ENCODE measurements at places on chromosomes 11 and 22.

DNA sequence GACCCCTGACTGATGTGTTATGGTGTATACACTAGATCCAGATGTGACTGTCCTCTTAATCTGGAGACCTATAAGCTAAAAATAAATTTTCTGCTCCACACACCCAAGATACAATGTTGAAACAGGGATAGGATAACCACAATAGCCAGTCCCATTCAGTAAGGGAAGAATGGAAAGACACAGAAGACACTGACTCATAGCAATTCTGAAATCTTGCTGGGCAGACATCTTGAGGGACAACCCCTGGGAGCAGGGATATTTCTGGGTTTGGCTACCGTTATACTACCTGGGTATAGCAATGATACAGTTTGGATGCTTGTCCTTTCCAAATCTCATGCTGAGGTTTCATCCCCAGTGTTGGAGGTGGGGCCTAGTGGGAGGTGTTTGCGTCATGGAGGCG is 93.9 kb downstream of the BUD13 start:
- DNase-seq, result no peak

DNA sequence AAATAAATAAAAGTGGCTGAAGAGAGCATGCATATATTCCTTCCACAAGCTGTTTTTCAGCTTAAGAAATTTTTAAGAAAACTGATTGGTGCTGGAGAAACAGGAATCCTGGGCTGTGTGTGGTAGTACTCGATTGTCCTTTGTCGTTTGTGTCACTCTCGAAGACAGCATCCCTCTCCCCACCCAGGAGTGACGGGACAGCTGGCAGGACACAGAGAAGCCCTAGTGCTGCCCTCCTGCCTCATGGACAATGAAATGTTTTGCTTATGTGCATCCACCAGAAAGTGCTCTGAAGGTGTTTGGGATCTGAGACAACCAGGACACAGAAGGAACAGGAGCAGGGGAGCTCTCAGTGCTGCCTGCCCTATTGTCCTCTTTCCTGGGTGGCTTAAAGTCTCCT is 12.8 kb downstream of the PLAAT4 start:
- DNase-seq, result no peak

GRCh38 chr11:123304828-123305466 is 109.9 kb upstream of the CLMP start:
- DNase-seq, result no peak

GRCh38 chr22:32810555-32811133 is 9.1 kb downstream of the TIMP3 start:
- DNase-seq, result no peak

GRCh38 chr22:43697894-43698293 is 114.2 kb downstream of the EFCAB6 start:
- DNase-seq, result no peak

DNA sequence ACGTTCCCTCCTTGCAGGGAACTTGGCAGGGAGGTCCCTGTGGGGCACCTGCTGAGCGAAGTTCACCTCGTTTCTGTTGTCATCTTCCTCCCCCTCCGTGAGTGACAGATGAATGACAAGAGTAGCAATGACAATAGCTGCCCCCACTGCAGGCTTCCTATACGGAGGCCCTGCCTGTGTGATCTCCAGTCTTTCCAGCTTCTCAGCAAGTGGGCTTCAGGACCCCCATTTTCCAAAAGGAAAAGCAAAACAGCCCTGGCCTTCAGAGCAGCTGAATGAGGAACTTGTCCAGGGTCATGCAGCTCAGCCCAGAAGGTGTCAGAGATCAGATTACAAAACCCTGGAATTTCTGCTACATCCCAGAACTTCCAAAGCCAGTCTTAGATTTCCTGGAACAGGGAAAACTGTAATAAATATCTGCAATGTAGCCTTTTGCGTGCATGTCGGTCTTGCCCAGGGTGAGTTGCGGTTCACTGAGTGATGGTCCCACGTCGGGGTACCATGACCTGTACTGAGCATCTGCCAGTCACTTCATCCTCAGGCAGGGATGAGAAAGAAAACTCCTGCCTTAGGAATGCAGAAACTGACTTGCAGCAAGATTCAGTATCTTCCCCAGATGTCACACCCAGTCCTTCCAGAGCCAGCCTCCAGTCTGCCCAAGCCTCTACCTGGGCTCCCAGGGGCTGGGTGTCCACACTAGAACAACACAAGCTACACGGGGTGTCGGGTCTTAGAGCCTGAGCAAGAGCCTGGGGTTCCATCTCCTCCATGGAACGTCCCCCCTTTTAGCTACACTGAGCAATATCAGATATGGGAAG is 1457.0 kb downstream of the BRD1 start:
- no peak for DNase-seq

DNA sequence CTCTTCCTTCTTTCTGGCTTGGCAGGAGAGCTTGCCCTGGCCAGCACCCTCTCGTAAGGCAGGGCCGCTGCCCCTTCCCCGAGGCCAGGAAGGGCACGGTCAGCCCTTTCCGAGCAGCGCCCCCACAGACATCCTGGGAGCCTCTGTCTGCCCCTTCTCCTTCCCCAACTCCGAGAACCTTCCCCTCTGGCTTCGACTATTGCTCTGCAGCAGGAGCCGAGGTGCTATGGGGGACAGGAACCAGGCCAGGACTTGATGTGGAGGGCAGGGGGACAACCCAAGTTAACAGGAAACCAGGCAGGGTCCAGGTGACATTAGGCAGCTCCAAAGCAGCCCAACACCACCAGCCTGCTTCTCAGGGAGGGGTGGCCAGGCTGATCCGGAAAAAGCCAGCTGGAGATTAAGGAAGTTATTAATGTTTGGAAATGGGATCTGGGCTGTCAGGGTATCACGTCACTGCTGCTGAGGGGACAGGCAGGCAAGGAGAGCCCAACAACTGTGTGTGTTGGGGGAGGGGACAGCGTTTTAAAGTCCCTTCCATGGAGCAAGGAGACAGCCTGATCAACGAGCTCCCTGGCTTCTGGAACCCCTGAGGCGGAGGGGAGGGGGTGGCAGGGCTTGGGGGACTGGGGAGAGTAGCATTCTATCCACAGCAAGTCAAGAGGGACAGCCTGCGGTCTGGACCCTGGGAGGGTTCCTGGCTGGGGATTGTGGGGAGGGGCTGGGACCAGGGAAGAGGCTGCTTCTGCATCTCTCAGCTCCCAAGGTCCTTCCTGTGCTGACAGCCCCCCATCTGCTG is 27.3 kb downstream of the SYT7 start:
- no peak for DNase-seq

- DNase-seq, result peak; percentile 56
Measured at GRCh38 chr11:14275076-14275475, 83.9 kb downstream of the RRAS2 start.

DNA sequence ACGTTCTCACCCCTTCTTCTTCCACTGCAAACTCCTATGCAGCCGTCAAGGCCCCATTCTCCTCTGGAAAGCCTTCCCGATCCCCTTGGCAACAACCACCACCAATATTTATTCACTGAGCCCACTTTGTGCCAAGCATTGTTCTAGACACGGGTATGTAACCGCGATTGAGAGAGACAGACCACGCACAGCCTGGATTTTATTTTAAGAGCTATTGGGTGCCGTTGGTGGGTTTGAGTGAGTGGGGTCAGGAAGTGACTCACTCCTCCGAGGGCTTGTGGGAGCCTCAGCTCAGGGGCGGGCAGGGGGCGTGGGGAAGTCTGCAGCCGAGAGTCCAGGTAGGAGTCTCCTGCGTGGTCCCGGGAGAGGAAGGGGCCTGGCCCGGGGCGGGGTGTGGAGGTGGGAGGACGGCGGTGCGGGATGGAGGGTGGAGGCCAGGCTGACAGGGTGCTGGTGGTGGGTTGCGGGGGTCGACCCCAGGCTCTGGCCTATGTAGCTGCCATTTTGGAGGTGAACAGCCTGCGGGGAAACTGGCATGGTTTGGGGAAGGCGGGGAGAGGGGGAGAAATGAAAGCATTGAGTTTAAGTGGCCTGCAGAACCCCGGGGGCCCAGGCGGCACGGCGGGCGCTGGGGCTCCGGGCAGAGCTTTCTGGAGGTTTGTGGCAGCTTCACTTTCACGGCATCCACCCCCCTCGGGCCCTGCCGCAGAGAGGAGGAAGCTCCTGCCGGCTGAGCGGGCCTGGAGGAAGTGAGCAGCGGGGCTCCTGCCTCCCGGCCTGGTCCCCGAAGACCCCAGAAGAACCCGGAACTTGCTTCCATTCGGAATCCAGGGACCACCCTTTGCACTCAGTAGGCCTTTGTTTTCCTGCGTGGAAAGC is 547 bp downstream of the PARVG start:
- DNase-seq, result no peak

GRCh38 chr11:40140560-40140959 is 1318.9 kb downstream of the LRRC4C start:
- no peak for DNase-seq

DNA sequence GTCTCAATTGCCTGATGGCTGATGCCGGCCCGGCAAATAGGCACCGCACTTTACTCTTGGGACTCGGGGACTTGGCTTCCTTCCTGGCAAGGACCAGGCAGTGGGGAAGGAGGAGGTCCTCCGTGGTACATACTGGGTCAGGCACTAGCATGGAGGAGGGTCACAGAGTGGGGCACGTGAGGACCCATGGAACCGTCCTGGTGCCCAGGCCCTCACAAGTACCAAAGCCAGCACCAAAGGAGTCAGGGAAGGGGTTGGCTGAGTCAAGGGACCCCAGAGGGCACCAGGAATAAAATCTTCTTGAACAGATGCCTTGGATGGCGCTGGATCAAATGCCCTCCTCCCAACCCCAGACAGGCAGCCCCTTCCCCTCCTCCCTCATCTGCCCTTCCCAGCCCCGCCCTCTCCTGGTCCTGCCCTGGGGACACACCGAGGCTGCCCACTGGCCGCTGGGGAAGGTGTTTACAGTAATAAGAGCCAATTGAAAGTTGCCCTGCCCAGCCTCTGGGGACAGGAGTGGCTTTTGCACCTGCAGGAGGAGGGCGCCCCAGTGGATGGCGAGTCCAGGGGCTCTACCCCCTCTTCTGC is 5.6 kb upstream of the CARNS1 start:
- DNase-seq, result no peak

DNA sequence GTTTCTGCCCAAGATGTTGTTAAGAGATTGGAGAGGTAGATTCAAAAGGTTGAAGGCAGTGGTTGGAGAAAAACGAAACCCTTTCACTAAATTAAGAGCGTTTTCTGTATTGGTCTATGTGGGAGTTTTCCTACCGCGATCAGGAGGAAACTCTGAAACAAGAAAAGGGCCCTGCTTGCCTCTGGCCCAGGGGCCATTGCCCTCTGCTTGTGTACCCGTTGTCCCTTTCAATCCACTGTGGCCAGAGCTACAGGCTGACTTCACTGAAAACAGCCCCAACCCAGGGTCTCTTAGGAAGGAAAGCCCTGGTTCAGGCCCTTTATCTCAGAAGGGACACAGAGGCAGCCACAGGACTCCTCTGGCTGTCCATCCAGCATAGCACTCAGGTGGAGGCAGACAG is 99.1 kb downstream of the CSNK2A3 start:
- DNase-seq, result no peak

GRCh38 chr11:31442086-31442485 is 67.3 kb downstream of the IMMP1L start:
- no peak for DNase-seq

- DNase-seq, result peak; percentile 55
Measured at GRCh38 chr11:47257517-47258316, at the start of gene NR1H3. TSS of gene NR1H3 (plus strand) at chr11:47257996. CDS start at chr11:47259217, 1,221 bp downstream.

DNA sequence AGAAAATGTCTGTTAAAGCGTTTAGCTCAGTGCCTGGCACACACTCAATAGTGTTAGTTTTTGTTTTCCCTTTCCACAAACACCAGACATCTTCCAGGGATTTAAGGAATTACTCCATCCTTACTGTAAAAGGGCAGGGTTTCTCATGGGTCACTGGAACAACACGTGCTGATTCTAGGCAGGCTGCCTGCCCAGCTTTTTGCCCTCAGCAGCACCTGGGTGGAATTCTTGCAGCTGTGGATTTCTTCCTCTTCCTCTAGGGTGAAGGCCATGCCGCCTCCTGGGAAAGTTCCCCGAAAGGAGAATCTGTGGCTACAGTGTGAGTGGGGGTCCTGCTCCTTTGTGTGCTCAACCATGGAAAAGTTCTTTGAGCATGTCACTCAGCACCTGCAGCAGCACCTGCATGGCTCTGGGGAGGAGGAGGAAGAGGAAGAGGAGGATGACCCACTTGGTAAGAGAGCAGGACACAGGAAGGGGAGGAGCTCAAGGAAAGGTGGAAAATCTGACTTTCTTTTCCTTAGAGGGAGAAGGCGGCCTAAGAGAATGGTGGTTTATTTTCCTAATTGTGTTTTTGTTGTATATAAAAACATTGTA is 5.4 kb downstream of the HINFP start:
- no peak for DNase-seq

GRCh38 chr22:44913198-44913983 is 96.4 kb downstream of the PHF21B start:
- DNase-seq, result no peak

GRCh38 chr11:86134580-86135318 is 65.9 kb upstream of the PICALM start:
- DNase-seq, result no peak

- no peak for DNase-seq
Measured at GRCh38 chr22:20600137-20600673, 92.8 kb downstream of the MED15 start.

GRCh38 chr11:2095542-2095941 is 43.6 kb downstream of the IGF2 start:
- DNase-seq, result no peak

- DNase-seq, result no peak
Measured at GRCh38 chr11:105696000-105696399, 86.1 kb downstream of the GRIA4 start.

GRCh38 chr11:42593441-42593840 is 718.4 kb upstream of the API5 start:
- DNase-seq, result peak; percentile 4

DNA sequence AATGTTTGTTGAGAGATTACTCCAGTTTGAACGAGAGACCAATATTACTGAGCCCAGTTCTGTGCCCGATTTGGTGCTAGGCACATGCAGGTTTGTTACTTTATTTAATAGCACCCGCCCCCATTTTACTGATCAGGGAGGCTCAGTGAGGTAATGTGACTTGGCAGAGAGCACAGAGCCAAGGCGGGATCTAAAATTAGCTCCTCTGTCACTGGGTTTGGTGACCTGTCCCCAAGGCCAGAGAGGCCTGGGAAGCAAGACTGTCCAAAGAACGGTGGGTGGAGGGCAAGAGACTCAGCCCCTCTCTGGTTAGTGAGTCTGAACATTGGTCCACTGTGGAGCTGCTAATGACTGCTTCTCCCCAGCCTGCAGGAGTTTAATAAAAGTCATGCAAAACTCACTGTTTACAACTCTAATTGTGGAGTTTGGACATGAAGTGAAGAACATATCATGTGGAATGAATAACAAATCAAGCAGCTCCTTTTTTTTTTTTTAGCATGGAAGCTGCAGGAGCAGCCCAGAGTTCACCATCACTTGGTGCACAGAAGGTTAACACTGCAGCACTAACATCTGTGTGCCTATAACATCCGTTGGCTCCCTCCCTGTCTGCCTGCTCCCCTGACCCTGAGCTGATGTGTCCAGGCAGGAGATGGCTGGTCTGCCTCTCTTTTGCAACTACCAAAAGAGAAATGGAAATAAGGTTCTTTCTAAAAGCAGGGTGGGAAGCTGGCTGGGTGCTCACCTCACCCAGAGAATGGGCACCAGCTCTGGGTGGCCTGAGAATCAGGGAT is 39.0 kb downstream of the CSNK2A3 start:
- DNase-seq, result no peak

DNA sequence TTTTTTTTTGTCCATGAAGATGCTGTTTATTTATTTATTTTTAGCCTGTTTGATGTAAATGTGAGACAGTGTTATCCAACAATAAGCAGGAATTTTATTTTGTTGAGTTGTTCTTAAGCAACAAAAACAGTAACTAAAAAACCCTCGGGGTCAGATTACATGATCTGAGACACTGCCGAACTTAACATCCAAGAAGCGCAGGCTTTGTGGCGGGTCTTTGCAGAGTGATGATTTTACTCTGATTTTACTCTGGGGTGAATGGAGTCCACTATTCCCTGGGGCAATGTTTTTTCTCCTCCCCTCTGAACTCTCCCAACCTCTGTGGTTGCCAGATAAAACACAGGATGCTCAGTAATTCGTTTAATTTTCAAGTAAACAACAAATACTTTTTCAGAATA is 450.1 kb upstream of the B3GAT1 start:
- DNase-seq, result no peak

Data from fibroblast of skin of scalp (primary cell).